ENCODE measurements at places on chromosomes 4 and X. TPM values are rescaled to one million over a fixed set of nuclear protein-coding genes. Genes with fewer than 3 reads are reported as not detected.

The SRP72 gene
- total RNA-seq: 55.9 TPM

The GPR173 gene
- total RNA-seq: 2.5 TPM

GRCh38 chr4:14337892-14338584 lies 664.2 kb upstream of the CPEB2 start:
- DNase-seq: no peak

- DNase-seq: no peak
Measured at GRCh38 chrX:3295731-3296130, 50.7 kb downstream of the MXRA5 start.

DNA sequence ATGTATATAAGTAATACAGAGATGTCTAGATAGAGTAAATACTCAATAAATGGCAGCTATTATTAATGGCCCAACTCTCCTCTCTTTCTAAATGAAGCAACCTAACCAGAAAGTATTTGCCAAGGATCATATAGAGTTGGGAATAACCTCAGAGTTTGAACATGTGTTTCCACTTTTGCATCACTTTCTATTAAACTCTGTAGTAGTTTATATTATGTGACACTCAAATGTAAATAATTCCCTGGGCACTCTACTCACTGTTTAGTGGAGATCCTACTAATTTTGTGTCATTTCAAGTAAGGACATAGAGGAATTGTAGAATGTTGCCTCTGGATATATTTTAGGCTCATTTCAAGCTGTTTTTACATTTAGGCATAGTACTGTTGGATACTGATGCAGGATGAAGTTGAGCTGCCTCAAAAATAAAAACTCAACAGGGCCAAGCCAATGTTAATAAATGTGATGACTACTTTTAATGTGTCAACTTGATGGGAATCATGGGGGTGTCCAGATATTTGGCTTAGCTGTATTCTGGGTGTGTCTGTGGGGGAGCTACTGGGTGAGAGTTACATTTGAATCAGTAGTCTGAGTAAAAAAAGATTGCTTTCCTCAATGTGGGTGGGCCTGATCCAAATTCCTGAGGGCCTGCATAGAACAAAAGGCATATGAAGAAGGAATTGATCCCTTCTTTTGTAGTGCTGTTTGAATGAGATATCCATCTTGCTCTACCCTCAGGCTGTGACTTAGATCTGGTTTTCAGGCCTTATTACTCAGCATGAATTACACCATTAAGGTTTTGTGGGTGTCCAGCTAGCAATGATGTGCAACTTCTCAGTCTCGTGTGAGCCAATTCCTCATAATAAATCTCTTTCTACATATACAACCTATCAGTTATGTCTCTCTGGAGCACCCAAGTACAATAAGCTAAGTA lies 1368.2 kb downstream of the STIM2 start:
- no peak for DNase-seq

DNA sequence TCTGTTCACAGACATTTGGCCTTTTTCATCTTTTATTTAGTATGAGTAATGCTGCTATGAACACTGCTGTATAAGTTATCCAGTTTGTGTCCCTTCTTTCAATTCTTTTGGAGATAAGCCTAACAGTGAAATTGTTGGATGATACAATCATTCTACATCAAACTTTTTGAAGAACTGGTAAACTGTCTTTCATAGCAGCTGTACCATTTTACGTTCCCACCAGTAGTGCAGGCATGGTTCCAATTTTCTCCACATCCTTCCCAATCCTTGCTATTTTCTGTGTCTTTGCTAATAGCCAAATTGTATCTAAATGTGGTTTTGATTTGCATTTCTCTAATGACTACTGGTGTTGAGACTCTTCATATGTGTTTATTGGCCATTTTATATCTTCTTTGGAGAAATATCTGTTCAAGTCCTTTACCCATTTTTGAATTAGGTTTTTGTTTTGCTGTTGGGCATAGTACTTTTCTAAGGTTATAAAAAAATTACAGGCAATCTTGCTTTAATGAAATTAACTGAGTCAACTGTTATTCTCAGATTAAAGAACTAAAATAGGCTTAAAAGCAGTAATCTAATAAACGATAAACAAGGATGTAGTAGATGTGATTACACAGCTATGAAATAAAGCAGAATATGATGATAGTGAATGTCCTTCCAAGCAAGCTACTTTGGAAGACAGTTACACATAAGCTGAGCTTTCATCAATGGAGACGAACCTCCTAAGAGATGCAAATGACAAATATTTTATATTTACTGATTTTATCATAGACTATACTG lies 57.2 kb downstream of the FBXW7 start:
- no peak for DNase-seq

DNA sequence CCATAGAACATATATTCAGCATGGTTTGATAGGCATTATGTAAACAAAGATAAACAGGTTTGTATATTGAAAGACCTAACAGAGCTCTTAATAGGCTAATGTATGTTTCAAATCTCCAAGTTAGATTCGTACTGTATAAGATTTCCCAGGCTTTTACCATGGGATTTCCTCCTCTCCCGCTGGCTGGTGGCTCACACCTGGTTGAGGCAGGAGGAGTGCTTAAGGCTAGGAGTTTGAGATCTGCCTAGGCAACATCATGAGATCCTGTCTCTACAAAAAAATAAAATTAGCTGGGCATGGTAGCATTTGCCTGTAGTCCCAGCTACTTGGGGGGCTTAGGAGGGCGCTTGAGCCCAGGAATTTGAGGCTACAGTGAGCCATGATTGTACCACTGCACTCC lies 5.4 kb downstream of the CPE start:
- DNase-seq: no peak
